ENCODE measurements at places on chromosomes 4 and X. TPM values are rescaled to one million over a fixed set of nuclear protein-coding genes. Genes with fewer than 3 reads are reported as not detected.

The PPARGC1A gene
- total RNA-seq, result 1.5 TPM

The LRIT3 gene
- total RNA-seq, result 0.17 TPM

The CASP6 gene
- 71.5 TPM for total RNA-seq

The MAB21L2 gene
- 0.33 TPM for total RNA-seq

The ANKRD37 gene
- total RNA-seq, result 7.1 TPM

The PLAC1 gene
- total RNA-seq, result not detected

The HTR2C gene
- not detected for total RNA-seq

The ERCC6L gene
- 2.4 TPM for total RNA-seq

The CT45A5 gene
- total RNA-seq, result not detected

The RGN gene
- total RNA-seq, result 0.42 TPM

The TRIM60 gene
- total RNA-seq, result not detected

The ADH1A gene
- not detected for total RNA-seq

The OCRL gene
- total RNA-seq, result 13.8 TPM

The CT55 gene
- not detected for total RNA-seq

The CXCL5 gene
- 0.23 TPM for total RNA-seq

The RPGR gene
- total RNA-seq, result 49.6 TPM

The MAGEC1 gene
- not detected for total RNA-seq

The SSX2B gene
- total RNA-seq, result not detected

The HHIP gene
- total RNA-seq, result 191 TPM

The RAB33B gene
- total RNA-seq, result 19.3 TPM

The PNCK gene
- not detected for total RNA-seq

The ZNF827 gene
- 2.5 TPM for total RNA-seq

The EDA2R gene
- total RNA-seq, result 1.1 TPM

The GABRA4 gene
- not detected for total RNA-seq

The NKX3-2 gene
- total RNA-seq, result 0.05 TPM

The MBNL3 gene
- total RNA-seq, result 2.2 TPM

The DUSP9 gene
- 0.05 TPM for total RNA-seq

The DCAF8L2 gene
- total RNA-seq, result not detected

The FAM50A gene
- 61.4 TPM for total RNA-seq

The L1CAM gene
- 1.1 TPM for total RNA-seq

The DACH2 gene
- total RNA-seq, result not detected

The TRPC5OS gene
- total RNA-seq, result not detected

The NFXL1 gene
- 6.5 TPM for total RNA-seq

The PNMA3 gene
- total RNA-seq, result 0.09 TPM

The FOXP3 gene
- total RNA-seq, result 0.17 TPM

The MAGEB1 gene
- not detected for total RNA-seq

The SMIM14 gene
- total RNA-seq, result 21.7 TPM

The CFP gene
- total RNA-seq, result 0.85 TPM

The GPR143 gene
- 2.8 TPM for total RNA-seq

The RAB41 gene
- total RNA-seq, result not detected

The AMBN gene
- not detected for total RNA-seq

The YY2 gene
- 3.1 TPM for total RNA-seq

The PTPN13 gene
- 0.37 TPM for total RNA-seq

The CT45A10 gene
- not detected for total RNA-seq

The SUPT20HL1 gene
- not detected for total RNA-seq

The NPNT gene
- total RNA-seq, result 0.09 TPM
